Amniotic stem cell (primary cell): ENCODE measurements at places on chromosomes 5 and 9.
A peak's percentile ranks its signal among the peaks of the same experiment; 100 is the strongest.

DNA sequence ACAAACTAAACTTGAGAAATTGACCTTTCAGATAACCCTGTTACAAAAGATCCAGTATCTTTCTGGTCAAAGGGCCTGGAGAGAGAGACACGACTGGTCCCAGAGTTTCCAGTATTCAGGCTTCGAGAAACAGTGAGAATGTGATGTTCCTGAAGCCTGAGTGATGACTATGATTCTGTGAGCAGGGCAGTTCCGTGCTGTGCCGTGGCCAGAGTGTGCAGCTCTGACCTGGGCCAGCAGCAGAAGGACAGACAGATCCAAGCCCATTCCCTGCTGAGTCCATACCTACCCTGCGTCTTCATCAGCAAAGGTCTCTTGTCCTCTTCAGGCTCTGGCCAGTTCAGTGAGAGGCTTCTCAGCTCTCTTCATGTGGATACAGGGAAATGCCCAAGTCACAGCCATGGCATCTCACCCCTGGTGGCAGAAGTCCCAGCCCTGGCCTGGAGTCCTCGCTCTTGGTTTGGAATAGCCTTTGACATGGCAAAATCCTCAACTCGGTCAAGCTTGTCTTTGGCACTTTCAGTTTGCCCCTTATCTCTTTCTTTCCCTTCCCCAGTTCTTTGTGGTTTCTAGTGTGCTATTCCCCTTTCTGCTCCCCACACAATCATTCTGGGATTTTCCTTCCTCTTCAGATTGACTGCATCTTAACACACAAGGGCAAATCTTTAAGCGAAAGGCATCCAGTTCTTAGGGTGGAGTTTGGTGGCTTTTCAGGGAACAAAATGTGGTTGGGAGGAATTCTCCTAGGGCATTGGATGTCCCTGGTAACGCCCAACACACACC is 107.7 kb downstream of the LIFR start:
- DNase-seq = no peak

DNA sequence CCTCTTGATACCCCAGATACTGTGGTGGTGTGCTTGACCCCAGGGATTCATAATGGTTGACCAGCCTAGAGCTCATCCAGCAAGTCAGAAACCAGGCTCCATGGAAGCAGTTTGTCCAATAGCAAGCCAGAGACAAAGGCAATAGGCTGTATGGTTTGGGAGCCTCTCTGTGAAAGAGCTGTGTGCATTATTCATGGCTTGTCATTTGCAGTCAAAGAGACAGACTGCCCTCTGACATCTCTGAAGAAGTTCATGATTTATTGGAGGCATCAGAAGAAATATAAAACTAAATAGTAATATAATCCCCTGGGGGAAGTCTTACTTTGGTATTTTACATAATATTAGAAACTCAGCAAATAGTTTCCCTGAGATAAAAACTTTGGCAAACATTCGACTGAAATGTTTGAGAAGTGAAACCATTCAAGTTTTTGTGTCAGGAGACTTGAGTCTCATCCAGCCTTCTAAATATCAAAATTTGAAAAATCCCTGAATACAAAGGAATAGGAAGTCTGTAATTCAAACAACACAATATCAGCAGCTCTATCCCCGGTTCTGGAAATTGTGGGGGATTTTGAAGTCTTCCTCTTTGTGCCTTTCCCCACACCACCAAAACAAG is 250.3 kb downstream of the ZSWIM6 start:
- no peak for DNase-seq

- DNase-seq = no peak
These were observed 576.2 kb upstream of the CLINT1 start for GRCh38 chr5:158435161-158435616.

DNA sequence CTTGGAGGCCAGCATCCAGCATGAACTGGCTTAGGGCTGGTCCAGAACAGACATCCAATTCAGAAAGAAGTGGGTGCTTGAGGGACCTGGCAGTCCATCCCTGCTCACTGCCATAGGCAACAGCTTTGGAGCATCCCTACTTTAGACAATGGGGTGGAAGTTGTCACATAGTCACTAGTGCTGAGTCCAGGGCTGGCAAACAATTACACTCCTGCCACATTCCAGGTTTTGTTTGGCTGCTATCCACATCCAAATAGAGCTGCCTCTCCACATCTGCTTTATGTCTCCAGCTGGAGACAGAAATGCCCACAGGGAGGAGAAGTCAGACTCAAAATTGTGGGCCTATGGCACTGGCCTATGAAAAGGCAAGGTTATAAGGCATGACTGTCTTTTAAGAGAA is 7.0 kb downstream of the FSTL4 start:
- no peak for DNase-seq

DNA sequence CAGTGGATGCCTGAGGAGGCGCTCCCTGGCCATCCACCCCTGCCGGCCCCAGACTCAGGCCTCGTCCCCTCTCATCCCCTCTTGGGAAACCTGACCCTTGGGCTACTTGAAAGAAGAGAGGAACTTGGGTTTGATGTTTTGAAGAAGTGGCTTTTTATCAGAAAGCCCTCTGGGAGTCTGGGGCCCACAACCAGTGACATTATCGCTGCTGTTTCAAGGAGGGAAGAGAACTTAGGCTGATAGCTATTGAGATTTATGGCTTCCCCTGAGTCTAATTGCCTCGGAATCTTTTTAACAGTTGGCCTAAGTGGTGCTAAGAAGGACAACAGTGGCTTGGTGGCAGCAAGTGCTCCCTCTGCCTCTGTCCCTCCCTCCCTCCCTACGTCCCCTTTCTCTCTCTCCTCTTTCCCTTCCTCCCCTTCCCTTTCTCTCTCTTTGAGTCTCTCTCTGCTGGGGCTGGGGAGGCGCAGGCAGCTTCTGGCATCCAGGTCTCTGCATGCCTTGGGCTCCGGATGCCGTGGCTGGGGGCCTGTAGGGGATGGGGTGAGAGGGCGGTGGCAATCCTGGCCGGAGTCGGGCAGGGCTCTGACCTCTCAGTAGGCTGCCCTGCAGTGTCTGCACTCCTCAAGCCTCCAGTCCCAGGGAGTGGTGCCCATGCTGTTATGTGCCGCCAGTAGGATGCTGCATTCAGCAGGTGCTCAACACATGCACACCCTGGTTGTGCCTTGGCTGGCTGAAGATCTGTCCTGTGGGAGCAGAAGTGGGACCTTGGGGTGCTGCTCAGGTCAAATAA is 49.6 kb upstream of the RXRA start:
- DNase-seq = no peak

DNA sequence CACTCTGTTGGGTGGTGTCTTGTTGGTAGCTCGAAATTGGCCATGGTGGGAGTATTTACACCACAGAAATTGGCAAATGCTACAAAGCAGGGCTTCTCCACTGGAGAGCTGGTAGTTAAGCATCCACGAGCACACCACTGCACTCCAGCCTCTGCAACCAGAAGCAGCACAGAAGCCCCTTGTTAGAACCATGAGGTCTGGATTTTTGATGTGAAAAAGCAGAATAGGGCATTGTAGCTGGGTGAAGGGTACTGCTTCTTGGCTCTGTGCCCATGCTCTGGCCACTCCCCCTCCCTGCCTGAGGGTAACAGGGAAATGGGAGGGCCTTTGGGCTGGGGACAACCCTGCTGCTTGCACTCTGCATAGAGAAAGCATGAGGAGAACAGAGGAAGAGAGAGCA is 81.2 kb upstream of the UBTD2 start:
- no peak for DNase-seq

DNA sequence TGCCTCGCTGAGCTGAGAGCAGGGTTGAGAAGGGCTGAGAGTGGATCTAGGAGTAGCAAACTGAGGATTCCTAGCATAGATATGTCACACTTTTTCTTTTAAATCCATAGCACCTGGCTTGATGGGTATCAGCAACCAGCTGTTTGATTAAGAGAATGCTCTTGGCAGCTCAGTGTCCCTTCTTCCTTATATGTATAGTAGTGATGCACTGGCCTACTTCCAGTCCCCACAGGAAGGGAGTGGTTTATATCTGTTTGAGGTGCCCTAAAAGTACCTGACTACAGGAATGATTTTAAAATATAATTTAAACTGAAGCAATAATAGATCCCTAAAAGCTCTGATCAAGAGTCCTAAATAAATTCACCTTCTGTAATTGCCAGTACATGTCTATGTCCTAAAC is 546.8 kb upstream of the ZNF608 start:
- no peak for DNase-seq

DNA sequence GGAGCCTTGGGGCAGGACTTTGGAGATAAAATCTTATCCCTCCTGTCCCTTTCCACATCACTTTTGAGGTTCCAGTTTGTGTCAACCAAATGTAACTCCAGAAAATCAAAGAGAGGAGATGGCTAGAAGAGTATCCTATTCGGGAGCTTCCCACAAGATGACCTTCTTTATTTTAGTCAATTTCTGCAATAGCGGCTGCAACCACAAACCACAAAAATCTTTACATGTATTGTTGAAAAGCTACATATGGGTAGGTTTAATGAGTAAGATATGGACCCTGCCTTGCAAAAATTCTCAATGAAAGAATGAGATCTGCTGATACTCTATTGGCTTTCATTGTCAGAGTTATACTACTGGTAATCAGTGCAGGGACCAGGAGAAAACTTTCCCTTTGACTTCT is 92.2 kb upstream of the MAMDC2 start:
- DNase-seq = no peak

- DNase-seq = no peak
These were observed 66.0 kb downstream of the TBCA start for GRCh38 chr5:77709993-77710685.

- no peak for DNase-seq
These were observed 805.0 kb upstream of the PTPRD start for GRCh38 chr9:11417782-11418181.

GRCh38 chr5:141641634-141642267 is 5.0 kb downstream of the RELL2 start:
- no peak for DNase-seq

- no peak for DNase-seq
These were observed 8.2 kb downstream of the ADGRD2 start for GRCh38 chr9:124458441-124458840.

DNA sequence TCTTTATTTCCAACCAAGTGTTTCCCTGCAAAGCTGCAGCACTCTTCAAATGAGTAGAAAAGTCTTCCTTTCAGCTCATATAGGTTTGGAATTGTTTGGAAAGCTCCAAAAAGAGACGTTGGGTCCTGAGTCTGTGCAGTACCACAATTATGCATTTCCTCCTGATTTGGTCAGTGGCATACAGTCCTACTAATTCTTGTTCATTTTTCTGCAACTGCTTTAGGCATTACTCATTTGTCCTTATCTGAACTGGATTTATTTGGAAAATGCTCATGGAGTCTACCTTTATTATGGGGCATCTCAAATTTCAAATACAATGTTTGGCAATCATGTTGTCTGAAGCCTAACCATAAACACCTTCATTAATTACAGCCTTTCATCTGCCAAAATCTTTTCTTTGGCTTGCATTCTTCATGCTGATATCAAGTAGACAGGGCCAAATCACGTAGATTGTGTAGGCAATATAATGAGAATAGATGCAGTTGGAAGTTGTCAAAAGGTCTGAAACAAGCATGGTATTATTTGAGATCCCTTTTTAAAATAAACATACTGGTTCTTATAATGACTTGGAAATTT is 232.8 kb downstream of the TLE1 start:
- DNase-seq = peak; percentile 20

- DNase-seq = no peak
These were observed 142.9 kb upstream of the MSX2 start for GRCh38 chr5:174581479-174581878.

DNA sequence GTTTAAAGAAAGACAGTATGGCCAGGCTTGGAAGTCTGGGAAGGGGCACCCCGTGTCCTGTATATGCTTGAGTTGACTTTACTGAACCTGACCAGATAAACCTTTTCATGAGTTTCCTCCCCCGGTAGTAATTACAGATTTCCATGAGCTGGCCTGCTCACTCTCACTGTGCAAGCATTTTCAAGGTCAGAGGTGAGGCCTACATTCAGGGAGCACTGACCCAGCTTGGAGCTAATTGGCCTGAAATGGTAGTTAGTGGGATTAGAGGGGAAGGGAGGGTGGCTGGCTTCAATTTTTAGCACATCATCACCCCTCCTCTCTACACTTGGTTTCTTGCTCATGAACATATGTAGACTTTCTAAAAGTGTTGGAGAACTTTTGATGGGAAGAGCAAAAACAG is 99.2 kb downstream of the PSAT1 start:
- DNase-seq = no peak

DNA sequence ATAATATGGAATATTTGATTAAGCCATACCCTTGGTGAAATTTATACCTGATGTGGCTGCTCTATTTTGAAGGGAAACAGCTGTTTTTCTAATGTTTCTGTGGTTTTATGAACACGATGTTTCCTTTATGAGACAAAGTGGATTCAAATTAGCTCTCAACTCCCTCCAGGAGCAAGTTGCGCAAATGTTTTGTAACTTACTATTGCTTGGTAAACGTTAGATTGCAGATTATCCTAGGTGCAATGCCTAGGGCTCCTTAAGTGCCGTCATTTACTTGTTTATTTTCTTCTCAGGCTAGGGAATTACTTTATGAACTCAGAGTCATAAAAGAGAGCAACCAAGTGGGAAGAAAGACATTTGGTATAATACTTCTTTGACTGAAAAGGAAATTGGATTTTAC is 763.1 kb downstream of the TAF11L14 start:
- no peak for DNase-seq

- DNase-seq = peak; percentile 66
These were observed 82.5 kb downstream of the SEMA6A start for GRCh38 chr5:116492016-116492623.

DNA sequence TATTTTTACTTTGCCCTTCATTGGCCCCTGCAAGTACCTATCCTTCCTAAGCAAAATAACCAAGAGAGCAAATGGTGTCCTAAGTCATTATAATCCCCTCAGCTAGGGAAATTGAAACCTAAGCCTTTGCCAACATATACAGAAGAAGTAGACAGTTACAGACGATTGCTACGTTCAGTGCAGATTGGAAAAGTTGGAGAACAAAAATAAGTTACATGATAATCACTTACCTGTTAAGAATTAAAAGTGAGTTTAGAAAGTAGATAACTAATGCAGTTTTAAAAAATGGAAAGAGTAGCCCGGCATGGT is 244.8 kb downstream of the MPDZ start:
- DNase-seq = no peak

DNA sequence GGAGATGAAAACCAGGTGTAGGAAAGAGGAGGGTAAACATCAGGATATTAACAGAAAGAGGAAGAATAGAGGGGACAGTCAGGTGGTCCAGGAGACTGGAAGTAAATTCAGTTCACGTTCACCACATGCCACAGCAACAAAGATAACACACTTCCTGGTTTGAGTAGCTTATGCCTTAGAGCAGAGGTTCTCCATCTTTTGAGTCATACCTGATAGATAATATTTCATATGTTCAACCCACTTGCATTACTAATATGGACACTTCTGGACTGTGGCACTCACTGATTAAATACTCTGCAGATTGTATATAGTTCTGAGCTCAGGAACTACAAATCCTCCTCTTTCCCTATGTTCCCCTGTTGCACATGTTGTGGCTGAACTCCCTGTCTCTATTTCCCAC is 179.9 kb upstream of the NR3C1 start:
- DNase-seq = no peak

GRCh38 chr9:135990468-135991429 is 29.6 kb upstream of the UBAC1 start:
- no peak for DNase-seq

GRCh38 chr9:134341306-134341705 is 15.1 kb downstream of the RXRA start:
- DNase-seq = no peak
